Fibroblast of villous mesenchyme (primary cell): ENCODE measurements at places on chromosomes 6 and 20. TPM values are rescaled to one million over a fixed set of nuclear protein-coding genes. Genes with fewer than 3 reads are reported as not detected.

LGSN gene
- total RNA-seq = under 0.01 and 0.32 TPM in 2 replicates

TP53TG5 gene
- total RNA-seq = not detected in 2 replicates

OPN5 gene
- total RNA-seq = not detected in 2 replicates

CALHM4 gene
- not detected in 2 replicates for total RNA-seq

PAK5 gene
- not detected in 2 replicates for total RNA-seq

KCNK5 gene
- total RNA-seq = not detected in 2 replicates

GGTLC1 gene
- not detected in 2 replicates for total RNA-seq

ZC3H12D gene
- under 0.01 TPM in 2 replicates for total RNA-seq

SNAP25 gene
- total RNA-seq = 2.9 and 8.6 TPM in 2 replicates

SNAP91 gene
- under 0.01 TPM in 1 of 2 replicates, not detected in the other for total RNA-seq

GPANK1 gene
- total RNA-seq = 16.1 and 20.7 TPM in 2 replicates

AGER gene
- 0.32 and 0.86 TPM in 2 replicates for total RNA-seq

C20orf202 gene
- under 0.01 TPM in 1 of 2 replicates, not detected in the other for total RNA-seq

MED23 gene
- 35.1 and 54.4 TPM in 2 replicates for total RNA-seq

EDN3 gene
- total RNA-seq = not detected in 2 replicates

BANF2 gene
- total RNA-seq = not detected in 2 replicates

C6orf15 gene
- not detected in 2 replicates for total RNA-seq

PDE10A gene
- total RNA-seq = 5.6 and 9.0 TPM in 2 replicates

STAU1 gene
- 54.4 and 56.6 TPM in 2 replicates for total RNA-seq

FAM83C gene
- not detected in 2 replicates for total RNA-seq

OR12D3 gene
- total RNA-seq = not detected in 2 replicates

RIPOR3 gene
- total RNA-seq = 28.1 and 29.3 TPM in 2 replicates

PCSK2 gene
- not detected in 2 replicates for total RNA-seq

CD93 gene
- under 0.01 TPM in 2 replicates for total RNA-seq

FERMT1 gene
- total RNA-seq = 4.3 and 4.5 TPM in 2 replicates

XKR7 gene
- total RNA-seq = not detected in 2 replicates

CPXM1 gene
- total RNA-seq = 7.4 and 10.8 TPM in 2 replicates

MUCL3 gene
- total RNA-seq = not detected in 2 replicates
